Hematopoietic multipotent progenitor cell treated with erythropoietin and hydrocortisone succinate and interleukin-3 and kit ligand, for 8 days (in vitro differentiated cells): ENCODE measurements at places on chromosomes 7 and 10.

GRCh38 chr7:44963364-44964290 lies 15.2 kb downstream of the MYO1G start:
- DNase-seq: no peak

DNA sequence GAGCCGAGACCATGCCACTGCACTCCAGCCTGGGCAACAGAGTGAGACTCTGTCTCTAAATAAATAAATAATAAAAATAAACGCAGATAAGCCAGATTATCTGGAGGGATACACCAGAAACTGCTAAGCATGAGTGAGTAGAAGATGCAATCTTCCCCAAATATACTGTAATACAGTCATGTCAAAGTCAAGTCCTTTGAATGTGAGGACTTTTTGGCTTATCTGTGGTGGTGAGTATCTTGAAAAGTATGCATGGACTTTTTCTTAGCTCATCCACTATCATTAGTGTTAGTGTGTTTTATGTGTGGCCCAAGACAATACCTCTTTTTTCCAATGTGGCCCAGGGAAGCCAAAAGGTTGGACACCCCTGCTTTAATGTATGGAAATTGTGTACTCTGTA lies 44.7 kb upstream of the PITRM1 start:
- DNase-seq: no peak

- no peak for DNase-seq
These were observed 214.4 kb upstream of the GPR26 start for GRCh38 chr10:123451618-123452245.

DNA sequence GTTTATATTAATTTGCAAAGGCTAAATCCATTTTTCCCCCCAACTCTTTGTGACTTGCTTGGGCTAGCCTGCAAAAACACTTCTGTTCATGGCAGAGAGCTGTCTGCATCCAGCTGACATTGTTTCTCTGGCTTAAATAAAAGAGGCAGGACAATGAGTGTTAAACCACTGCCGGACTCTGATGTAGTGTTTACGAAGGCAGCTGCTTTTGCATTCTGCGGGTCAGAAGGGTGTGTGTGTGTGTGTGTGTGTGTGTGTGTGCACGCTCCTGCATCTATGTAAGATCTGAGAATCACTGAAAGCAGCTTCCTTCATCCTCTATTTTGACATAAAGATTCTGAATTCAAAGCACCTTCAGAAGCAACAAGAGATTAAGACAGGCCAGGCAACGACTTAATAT lies 28.3 kb downstream of the NRP1 start:
- DNase-seq: no peak

DNA sequence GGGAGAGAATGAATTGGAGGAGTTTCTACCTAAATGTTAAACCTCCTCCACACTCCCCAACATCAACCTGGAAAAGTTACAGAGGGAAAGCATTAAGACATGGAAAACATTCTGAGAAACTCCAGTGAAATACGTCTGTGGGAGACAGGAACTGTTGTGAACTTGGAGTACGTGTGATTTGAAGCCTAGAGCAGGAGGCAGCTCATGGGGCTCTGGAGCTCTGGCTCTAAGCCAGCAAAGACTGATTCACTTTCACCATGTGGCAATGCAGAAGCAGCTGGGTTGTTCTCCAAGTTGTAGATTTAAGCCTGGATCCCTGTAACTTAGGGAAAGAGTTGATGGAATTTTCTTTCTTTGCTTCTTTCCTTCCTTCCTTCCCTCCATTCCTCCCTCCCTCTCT lies 503.2 kb downstream of the NRG3 start:
- no peak for DNase-seq

- no peak for DNase-seq
These were observed 672.9 kb upstream of the LRRTM3 start for GRCh38 chr10:66252986-66253385.

GRCh38 chr7:33471636-33472242 lies 342.4 kb downstream of the BBS9 start:
- DNase-seq: no peak
